ENCODE measurements at places on chromosomes 4 and X.

- peak; percentile 31 for DNase-seq
Measured at GRCh38 chr4:183349673-183350072, 27.4 kb upstream of the CLDN24 start.

DNA sequence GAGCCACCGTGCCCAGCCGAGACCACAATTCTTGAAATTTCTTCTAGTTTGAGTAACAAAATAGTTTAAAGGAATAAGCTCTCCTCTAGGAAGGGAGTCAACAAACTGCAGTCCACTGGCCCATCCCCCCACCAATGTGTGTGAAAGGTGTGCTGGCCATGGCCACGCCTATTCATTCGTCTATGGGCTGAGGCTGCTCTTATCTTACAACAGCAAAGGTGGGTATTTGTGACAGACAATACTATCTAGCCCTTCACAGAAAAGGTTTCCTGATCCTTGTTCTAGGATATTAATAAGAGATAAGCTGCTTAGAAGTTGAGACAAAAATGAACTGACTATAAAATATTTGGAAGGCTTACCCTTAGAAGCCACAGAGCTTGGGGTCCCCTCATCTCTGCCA lies 41.2 kb downstream of the BEND2 start:
- DNase-seq: no peak

DNA sequence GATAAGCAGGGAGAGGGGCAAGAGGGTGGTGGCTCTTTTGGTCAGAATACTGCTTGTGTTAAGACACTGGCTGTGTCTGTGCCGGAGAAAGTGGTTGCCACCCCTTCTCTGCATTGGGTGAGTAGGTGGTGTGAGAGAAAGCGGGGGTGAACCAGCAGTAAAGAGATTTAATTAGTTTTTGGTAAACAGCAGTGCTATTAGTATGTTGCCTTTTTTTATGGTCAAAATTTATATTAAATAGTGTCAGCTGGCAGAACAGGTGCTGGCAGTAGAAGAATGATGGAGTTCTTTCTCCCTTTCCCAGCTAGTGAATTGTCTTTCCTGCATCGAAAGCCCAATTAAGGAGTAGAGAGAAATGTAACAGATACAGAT lies 181.6 kb downstream of the LARP7 start:
- peak; percentile 11 for DNase-seq

- DNase-seq: no peak
Measured at GRCh38 chrX:78314561-78314960, 12.8 kb downstream of the CYSLTR1 start.

GRCh38 chr4:102988429-102989020 lies 31.0 kb downstream of the SLC9B1 start:
- no peak for DNase-seq

DNA sequence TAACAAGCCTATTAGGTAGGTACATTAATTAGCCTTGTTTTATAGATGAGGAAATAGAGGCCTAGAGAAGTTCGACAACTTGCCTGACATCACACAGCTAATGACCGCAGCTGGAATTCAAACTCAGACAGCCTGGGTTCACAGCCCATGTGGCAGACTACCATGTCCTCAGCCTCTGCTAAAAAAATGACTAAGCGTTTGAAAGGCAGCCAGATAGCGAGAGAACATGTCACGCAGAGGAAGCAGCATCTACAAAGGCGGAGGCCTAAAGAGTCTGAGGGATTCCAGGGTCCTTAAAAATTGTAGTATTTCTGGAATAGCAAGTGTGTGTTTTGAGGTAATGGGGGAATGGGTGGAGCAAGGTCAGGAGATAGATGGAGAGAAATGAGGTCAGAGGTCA lies 33.2 kb upstream of the BMP15 start:
- no peak for DNase-seq

- peak; percentile 49 for DNase-seq
Measured at GRCh38 chr4:99723612-99724011, 66.0 kb upstream of the C4orf54 start.

GRCh38 chr4:94525993-94526728 lies 74.4 kb downstream of the PDLIM5 start:
- peak; percentile 80 for DNase-seq

GRCh38 chr4:78291277-78291676 lies 234.2 kb downstream of the FRAS1 start:
- DNase-seq: no peak

DNA sequence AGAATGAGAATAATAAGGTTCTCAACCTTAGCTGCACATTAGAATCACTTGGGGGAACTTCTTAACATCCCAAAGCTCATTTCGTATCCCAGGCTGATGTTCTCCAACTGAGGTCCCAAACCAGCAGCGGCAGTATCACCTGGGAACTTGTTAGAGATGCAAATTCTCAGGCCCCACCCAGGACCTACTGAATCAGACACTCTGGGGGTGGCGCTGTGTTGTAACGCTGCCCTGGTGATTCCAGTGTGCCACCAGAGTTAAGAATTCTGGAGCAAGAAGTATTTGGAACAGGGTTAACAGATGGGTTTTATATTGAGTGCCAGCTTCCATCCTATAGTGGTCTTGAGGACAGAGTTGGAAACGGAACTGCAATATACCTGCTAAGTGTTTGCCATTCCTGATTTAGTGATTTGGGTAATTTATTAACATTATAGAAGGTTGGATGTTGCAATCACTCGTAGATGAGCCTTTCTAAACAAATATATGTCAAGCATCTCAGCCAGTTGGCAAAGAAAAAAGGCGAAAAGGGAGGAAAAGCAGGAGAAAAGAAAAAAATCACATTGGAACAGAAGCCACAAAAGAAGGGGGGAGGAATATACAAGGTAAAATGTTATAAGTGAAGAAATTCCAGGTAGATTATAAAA lies 141.0 kb downstream of the ARX start:
- DNase-seq: no peak

- DNase-seq: peak; percentile 43
Measured at GRCh38 chr4:108830509-108831244, 67.8 kb upstream of the ETNPPL start.

DNA sequence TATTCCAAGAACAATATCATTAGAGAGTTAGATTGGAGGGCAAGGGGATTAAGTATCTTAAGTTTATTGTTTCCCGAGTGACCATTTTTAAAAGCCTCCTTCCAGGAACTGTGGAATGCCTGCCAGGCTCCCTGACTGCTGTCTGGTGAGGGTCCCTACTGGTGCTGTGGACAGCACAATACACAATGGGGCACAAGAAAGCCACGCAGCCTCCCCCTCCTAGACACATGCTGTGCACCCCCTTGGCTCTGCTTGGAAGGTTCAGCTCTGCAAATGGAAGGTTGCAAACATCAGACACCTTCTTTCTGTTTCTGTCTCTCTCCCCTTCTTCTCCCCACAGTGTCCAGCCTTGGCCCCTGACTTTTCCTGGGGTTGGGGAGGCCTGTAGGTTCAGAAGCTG lies 153.2 kb downstream of the SHROOM3 start:
- no peak for DNase-seq

DNA sequence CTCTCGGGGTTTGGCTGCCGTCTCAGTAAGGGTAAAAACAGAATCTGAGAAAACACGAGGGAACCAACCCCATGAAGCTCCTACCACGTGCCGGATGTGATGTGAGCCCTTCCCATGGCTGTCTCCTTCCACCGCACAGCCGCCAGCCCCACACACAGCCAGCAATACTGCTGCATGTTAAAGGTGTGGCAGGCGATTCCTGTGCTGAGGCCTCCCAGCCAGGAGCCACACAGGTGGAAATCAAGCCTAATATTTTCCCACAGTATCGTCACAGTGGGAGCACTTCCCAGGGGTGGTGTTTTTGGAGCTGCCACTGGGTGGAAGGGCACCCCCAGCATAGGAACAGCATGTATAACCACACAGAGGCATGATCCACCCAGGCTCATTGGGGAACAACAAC lies 77.5 kb downstream of the SLC2A9 start:
- no peak for DNase-seq

GRCh38 chr4:141905751-141906150 lies 269.4 kb downstream of the IL15 start:
- peak; percentile 58 for DNase-seq

GRCh38 chr4:169307576-169307975 lies 36.8 kb upstream of the SH3RF1 start:
- DNase-seq: no peak

DNA sequence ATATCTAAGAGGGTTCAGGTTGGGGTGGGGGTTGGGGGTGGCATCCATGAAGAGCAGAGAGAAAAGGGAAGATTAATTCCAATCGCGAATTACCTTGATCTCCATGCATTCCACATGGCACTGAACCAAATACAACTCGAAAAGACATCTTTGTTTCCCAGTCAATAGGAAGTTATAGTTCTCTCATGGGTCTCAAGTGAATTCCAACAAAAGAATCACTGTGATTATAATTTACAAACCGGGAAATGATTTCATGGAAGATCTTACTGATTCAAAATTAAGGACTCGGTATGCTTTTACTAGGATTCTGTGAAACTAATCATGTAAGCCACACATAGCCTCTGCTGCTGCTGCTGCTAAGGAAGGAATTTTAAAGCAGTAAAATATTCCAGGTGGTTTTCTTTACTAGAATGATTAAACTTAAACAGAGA lies 26.6 kb upstream of the AMELX start:
- DNase-seq: no peak

DNA sequence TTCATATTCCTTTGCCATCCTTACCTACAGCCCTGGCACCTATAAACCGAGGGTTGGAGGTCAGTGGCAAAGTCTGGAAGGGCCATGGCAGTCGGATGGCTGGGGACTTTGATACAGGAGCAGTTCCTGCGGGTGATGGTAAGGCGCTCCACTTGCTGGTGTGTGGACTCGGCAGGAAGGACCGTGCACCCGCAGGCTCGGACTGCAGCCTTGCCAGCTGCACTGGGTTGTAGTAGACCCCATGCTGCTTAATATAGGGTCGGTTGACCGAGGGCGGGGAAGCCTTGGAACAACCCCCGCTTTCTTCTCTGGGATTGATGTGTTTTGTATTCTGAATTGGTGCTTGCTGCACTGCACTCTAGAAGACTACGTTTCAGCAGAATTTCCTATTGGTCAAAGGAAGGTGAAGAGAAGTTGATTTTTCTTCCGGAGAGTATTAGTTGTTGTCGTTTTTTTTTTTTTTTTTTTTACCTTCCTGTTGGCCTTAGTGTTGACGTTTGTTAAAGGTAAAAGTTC lies 638 bp downstream of the BLTP1 start:
- DNase-seq: peak; percentile 46

GRCh38 chr4:79294064-79294463 lies 31.8 kb downstream of the NAA11 start:
- peak; percentile 5 for DNase-seq

GRCh38 chr4:6541789-6542188 lies 33.2 kb upstream of the MAN2B2 start:
- no peak for DNase-seq

GRCh38 chr4:37601531-37601930 lies 84.6 kb downstream of the RELL1 start:
- peak; percentile 90 for DNase-seq

- DNase-seq: no peak
Measured at GRCh38 chr4:138892483-138893407, 122.8 kb upstream of the NOCT start.

DNA sequence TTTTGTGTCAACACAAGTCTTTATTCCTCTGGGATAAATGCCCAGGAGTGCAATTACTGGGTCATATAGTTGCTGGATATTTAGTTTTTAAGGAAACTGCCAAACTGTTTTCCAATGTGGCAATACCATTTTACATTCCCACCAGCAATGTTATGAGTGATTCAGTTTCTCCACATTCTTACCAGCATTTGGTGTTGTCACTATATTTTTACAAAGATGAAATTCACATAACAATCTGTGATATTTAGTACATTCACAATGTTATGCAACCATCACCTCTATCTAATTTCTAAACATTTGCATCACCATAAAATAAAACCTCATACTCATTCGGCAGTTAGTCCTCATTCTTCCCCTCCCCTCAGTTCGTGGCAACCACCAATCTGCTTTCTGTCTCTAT lies 75.0 kb downstream of the MAMLD1 start:
- DNase-seq: peak; percentile 34

- peak; percentile 38 for DNase-seq
Measured at GRCh38 chrX:8988446-8988845, 45.5 kb downstream of the FAM9B start.

- no peak for DNase-seq
Measured at GRCh38 chr4:17665852-17666251, 51.4 kb downstream of the MED28 start.

DNA sequence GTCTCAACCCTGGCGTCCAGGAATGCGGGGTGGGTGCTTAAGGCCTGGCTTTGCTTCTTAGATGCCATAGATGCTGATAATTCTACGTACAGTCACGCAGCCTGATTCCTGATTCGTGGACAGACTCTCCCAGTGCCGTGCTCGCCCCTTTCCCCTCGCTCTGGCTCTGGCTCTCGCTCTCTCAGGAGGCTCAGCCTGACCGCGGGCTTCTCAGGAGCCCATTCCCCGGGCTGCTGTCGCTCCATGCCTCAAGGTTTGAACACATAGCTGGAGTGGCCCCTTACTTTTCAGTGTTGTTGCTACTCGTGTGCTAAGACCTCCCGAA lies 59.2 kb upstream of the ZC4H2 start:
- DNase-seq: no peak

- DNase-seq: no peak
Measured at GRCh38 chr4:170033999-170034398, 7.8 kb upstream of the MFAP3L start.

DNA sequence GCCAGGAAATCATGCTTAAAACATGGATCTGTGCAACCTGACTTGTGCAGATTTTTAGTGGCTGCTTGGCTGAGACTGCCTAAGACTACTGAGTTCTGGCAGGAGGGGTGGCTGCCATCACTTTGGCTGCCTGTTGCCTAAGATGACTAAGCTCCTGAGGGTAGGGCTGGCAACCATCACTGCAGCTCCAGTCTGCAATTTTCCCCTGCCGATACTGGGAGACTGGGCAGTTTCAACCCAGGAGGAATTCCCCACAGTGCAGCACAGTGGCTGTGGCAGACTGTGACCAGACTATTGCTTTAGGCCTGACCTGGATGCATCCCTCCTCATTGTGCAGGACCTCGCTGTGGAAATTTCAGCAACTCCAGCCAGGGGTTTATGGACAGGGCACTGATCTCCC lies 544.9 kb downstream of the ANKRD50 start:
- DNase-seq: no peak

GRCh38 chrX:63764946-63765345 lies 20.1 kb downstream of the ARHGEF9 start:
- peak; percentile 9 for DNase-seq

- no peak for DNase-seq
Measured at GRCh38 chrX:150358651-150359050, 4.5 kb upstream of the MAMLD1 start.

GRCh38 chr4:60884587-60884986 lies 315.5 kb upstream of the ADGRL3 start:
- peak; percentile 14 for DNase-seq

DNA sequence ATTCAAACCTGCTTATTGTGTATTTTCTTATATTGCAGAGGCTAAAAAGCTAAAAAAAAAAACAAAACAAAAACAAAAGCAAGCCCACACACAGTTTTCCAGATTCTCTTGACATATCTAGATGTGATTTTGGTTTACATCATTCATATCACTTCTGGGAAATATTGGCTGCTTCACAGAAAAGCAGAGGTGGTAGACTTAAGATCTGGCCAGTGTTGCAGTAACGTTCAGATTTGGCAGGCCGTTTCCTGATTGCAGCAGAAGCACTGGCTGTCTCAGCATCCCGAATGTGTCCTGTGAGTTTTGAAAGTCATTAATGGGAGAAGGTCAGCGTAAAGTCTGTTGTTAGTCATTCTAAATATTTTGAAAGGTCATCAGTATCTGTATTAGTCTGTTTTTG lies 2062.0 kb downstream of the ARAP2 start:
- DNase-seq: peak; percentile 73

- no peak for DNase-seq
Measured at GRCh38 chr4:176262243-176262642, 6.8 kb downstream of the ASB5 start.

GRCh38 chrX:136453771-136454170 lies 34.0 kb upstream of the BRS3 start:
- DNase-seq: no peak
